Activated T-cell treated with anti-CD3 and anti-CD28 coated beads, Interleukin-2, amount 50 U/mL, for 72 hours (primary cell): ENCODE measurements at places on chromosomes 2 and 18. TPM values are rescaled to one million over a fixed set of nuclear protein-coding genes. Genes with fewer than 3 reads are reported as not detected.

CLEC4F gene
- not detected for total RNA-seq

PSMA8 gene
- 1.9 TPM for total RNA-seq

RTKN gene
- total RNA-seq: 4.8 TPM

C2orf80 gene
- total RNA-seq: not detected

ICOS gene
- 196 TPM for total RNA-seq

DES gene
- 0.10 TPM for total RNA-seq

GRCh38 chr2:177165061-177165583, 47.5 kb upstream of the HNRNPA3 start:
- H3K4me1 ChIP-seq: peaks cover 35% of the 10 kb centered on the region
- H3K27me3 ChIP-seq: no peaks in the 10 kb centered on the region
- no peak overlapping the region for H3K4me3 ChIP-seq

- H3K36me3 ChIP-seq: no peaks in the 10 kb centered on the region
- no peak for DNase-seq
- no peaks in the 10 kb centered on the region for H3K4me1 ChIP-seq
- H3K4me3 ChIP-seq: no peak overlapping the region
These were observed 6.9 kb upstream of the HOXD1 start for GRCh38 chr2:176181551-176181950.

DNA sequence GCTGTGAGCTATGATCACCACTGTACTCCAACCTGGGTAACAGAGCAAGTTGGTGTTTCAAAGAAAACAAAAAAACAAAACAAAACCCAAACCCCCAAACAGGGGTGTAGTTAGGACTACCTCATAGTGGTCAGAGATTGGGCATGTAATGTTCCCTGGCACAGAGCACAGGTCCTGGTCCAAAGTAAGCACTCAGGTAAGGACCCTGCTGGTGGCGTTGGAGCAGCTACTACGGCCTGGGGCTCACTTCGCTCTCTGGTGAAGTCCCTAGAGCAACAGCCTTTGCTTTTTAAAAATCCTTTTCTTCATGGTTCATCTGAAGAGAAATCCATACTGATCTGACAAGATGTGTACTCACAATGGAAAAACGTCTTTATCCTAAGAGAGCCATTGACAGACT, 130.4 kb downstream of the ZNF236 start:
- DNase-seq: no peak
- peaks cover 19% of the 10 kb centered on the region for H3K4me1 ChIP-seq
- no peaks in the 10 kb centered on the region for H3K27me3 ChIP-seq
- H3K27ac ChIP-seq: no peak overlapping the region

DNA sequence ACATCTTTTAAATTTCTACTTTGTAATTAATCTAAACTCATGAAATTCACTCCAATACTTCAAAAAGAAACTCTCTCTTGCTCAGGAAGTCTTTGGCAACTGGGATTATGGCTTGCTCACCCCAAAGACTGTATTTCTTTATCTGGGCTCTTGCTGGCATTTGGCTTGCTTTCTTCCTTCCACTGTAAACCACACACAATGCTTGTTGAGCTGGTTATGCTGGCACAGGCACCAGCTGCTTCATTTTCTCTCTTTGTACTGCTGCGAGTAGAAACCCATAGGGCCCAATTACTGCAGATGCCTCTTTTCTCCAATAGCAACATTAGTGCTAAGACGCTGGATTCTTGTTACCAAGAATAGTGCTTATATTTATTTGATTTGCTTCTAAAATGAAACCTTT, 51.4 kb downstream of the SLC38A11 start:
- no peak for DNase-seq
- peaks cover 17% of the 10 kb centered on the region for H3K27me3 ChIP-seq
- no peak overlapping the region for H3K4me3 ChIP-seq
- H3K36me3 ChIP-seq: no peaks in the 10 kb centered on the region
- H3K27ac ChIP-seq: no peak overlapping the region
- peaks cover under 1% of the 10 kb centered on the region for H3K4me1 ChIP-seq

- H3K27me3 ChIP-seq: no peaks in the 10 kb centered on the region
- H3K4me1 ChIP-seq: no peaks in the 10 kb centered on the region
- no peak overlapping the region for H3K27ac ChIP-seq
These were observed 933.7 kb downstream of the NRXN1 start for GRCh38 chr2:50098242-50098641.

DNA sequence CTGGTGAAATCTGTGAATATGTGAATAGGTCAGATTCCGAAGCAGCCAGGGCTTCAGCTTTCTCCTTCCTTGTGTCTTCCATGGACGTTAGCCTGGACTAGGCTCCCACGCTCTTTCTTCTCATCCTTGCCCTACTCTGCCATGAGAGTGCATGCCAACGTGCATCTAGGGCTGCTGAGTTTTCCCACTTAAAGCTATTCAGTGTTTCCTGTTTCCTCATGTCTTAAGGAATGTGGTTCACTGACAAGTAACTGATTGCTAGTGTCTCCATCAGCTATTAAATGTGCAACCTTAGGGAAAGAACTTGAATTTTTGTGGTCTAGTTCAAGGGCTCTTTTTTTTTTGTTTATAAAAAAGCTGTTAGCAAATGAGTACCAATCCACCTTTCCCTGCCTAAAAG, 642.3 kb upstream of the LINC00305 start:
- no peak overlapping the region for H3K27ac ChIP-seq
- no peaks in the 10 kb centered on the region for H3K4me1 ChIP-seq
- no peaks in the 10 kb centered on the region for H3K36me3 ChIP-seq

DNA sequence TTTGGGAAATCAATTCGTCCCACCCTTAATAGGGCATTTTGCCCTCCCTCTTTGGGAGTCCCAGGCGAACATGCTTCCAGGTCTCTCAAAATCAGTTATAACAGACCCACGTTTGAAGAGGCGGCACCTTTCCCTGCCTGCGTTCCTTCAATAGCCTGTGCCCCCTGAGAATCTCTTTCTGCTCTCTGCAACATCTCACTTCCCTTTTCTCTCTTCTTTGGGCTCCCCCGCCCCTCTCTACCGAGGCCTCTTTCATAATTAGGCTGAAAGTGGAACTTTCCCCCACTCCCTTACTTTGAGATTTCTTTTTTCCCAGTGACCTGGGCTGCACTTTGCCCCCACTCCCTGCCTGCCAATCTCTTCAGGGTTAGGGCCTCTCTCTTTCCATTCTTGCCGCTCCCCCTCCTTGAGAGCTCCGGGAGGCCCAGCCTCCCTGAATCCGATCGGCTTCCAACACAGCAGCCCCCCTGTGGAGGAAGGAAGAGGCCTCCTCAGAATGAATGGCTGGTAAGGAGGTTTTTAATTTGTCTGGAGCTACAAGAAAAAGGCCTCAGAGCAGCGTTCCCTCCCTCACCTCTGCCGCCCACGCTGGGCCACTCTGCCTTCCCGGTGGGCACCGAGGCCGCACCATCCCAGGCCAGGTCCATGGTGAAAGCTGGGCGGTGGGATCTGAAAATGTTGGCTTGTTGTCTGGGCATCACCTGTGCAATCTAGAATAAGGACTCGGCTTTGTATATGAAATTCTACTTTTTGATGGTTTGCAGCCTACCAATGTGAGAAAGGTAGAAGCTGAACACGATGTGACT, 162.6 kb upstream of the SIX3 start:
- no peak for DNase-seq
- no peak overlapping the region for H3K4me3 ChIP-seq
- H3K27ac ChIP-seq: no peak overlapping the region
- H3K36me3 ChIP-seq: peaks cover 5% of the 10 kb centered on the region
- peaks cover 9% of the 10 kb centered on the region for H3K4me1 ChIP-seq
